ENCODE measurements at places on chromosomes 3 and 15.

DNA sequence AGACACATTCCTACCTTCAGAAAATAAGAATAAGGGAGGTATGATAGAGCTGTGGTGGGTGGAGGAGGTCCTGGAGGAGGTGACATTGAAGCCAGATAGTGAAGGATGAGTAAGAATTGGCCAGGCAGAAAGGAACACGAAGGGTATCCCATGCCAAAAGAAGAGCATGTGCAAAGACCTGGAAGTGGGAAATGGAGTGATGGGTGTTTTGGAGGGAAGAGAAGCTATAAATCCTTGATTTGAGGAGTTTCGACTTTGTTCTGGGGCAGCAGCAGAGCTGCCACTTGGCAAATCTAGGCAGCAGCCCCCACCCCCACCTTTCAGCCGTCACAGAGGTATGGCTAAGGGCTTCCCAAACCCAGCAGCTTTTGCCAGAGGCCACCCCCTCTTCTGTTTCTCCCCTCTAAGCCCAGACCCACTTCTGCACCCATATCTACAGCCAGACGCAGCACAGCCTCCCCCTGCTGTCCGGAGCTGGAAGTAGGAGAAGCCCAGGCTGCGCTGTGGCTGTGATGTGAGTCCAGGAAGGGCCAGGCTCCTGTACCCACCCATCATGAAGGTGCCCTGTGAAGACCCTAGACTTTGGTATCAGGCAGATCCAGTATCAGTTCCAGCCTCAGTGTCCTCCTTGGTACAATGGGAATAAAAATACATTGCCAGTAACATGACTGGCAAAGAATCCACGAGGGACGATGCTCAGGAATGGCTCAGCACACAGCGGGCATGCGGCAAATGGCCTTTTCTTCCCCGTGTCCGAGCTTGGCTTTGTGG lies 188.7 kb upstream of the LINGO1 start:
- DNase-seq, result no peak

GRCh38 chr3:162544246-162544645 lies 1047.6 kb downstream of the OTOL1 start:
- no peak for DNase-seq

DNA sequence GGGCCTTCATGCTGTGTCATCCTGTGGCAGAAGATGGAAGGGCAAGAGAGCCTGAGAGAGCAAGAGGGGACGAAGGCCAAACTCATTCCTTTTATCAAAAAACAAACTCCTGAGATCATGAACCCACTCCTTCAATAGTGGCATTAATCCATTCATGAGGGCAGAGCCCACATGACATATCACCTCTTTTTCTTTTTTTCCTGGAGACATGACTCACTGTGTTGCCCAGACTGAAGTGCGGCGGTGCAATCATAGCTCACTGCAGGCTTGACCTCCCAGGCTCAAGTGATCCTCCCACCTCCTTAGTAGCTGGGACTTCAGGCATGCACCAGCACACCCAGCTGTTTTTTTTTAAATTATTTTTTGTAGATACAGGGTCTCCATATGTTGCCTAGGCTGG lies 92.0 kb upstream of the RNU6-1 start:
- DNase-seq, result no peak

- no peak for DNase-seq
Measured at GRCh38 chr3:163058031-163058854, 1561.6 kb downstream of the OTOL1 start.

- DNase-seq, result no peak
Measured at GRCh38 chr3:70256566-70256965, 55.9 kb downstream of the MDFIC2 start.

Data from NCI-H524 treated with DMSO at 0.1 percent for 48 hours (cell line).